ENCODE measurements at places on chromosomes 13 and 19. TPM values are rescaled to one million over a fixed set of nuclear protein-coding genes. Genes with fewer than 3 reads are reported as not detected.

The THSD1 gene
- 5.0 TPM for total RNA-seq

The TNFSF9 gene
- 1.0 TPM for total RNA-seq

The IL17D gene
- 0.55 TPM for total RNA-seq

The TEX26 gene
- total RNA-seq: not detected

The C2CD4C gene
- 1.3 TPM for total RNA-seq

The CABP5 gene
- not detected for total RNA-seq

The MYCBP2 gene
- total RNA-seq: 44.1 TPM

The PET100 gene
- total RNA-seq: 206 TPM

The ZNF724 gene
- total RNA-seq: 1.1 TPM

The THSD8 gene
- total RNA-seq: 2.2 TPM

The LILRB3 gene
- total RNA-seq: 4.3 TPM

The MUC16 gene
- 0.94 TPM for total RNA-seq

The CEACAM16 gene
- total RNA-seq: not detected

The ZNF497 gene
- total RNA-seq: 0.55 TPM

The SCEL gene
- not detected for total RNA-seq

The ZNF154 gene
- 3.5 TPM for total RNA-seq

The DMKN gene
- 16.1 TPM for total RNA-seq

The SHISA7 gene
- total RNA-seq: not detected

The OR7A5 gene
- not detected for total RNA-seq

The LIG1 gene
- total RNA-seq: 2.8 TPM

The ZNF582 gene
- total RNA-seq: 5.5 TPM

The FUT3 gene
- not detected for total RNA-seq

The ICAM5 gene
- 0.32 TPM for total RNA-seq

The ZNF581 gene
- total RNA-seq: 9.4 TPM

The SH2D3A gene
- 0.15 TPM for total RNA-seq

The ARRDC5 gene
- total RNA-seq: not detected

The NFIC gene
- total RNA-seq: 178 TPM

The ATP8B3 gene
- 0.89 TPM for total RNA-seq

The AP1M1 gene
- total RNA-seq: 39.1 TPM

The KIR2DL4 gene
- total RNA-seq: not detected

The KCTD4 gene
- total RNA-seq: not detected

The PSPN gene
- total RNA-seq: 1.2 TPM

The KISS1R gene
- total RNA-seq: not detected

The MYADM gene
- 112 TPM for total RNA-seq

The RETN gene
- total RNA-seq: not detected

The LGALS14 gene
- not detected for total RNA-seq

The DIS3 gene
- total RNA-seq: 13.6 TPM

The KLF5 gene
- total RNA-seq: 0.89 TPM

The IZUMO2 gene
- total RNA-seq: not detected

The ZNF813 gene
- total RNA-seq: 1.3 TPM

The CPAMD8 gene
- 12.5 TPM for total RNA-seq

The XPO4 gene
- total RNA-seq: 32.9 TPM

The SIGLEC14 gene
- 0.94 TPM for total RNA-seq

The GIPC3 gene
- 1.9 TPM for total RNA-seq

The ZNF135 gene
- 4.1 TPM for total RNA-seq

The RBM26 gene
- 21.5 TPM for total RNA-seq

The IFNL1 gene
- total RNA-seq: not detected

The DIAPH3 gene
- total RNA-seq: 0.22 TPM

The PRX gene
- total RNA-seq: 4.1 TPM

The PRRG2 gene
- 1.3 TPM for total RNA-seq

The NACC1 gene
- 50.0 TPM for total RNA-seq

The HCN2 gene
- total RNA-seq: 14.3 TPM

The ADM5 gene
- 0.87 TPM for total RNA-seq

The ZNF256 gene
- total RNA-seq: 11.0 TPM

The ZNF808 gene
- 32.9 TPM for total RNA-seq

The IFT88 gene
- total RNA-seq: 5.8 TPM

The CYP2F1 gene
- total RNA-seq: not detected

The CEACAM6 gene
- not detected for total RNA-seq
